ENCODE measurements at places on chromosomes 3 and 15.

GRCh38 chr3:72052841-72053409 lies 268.0 kb upstream of the PROK2 start:
- no peak for DNase-seq
- H3K27ac ChIP-seq: no peak overlapping the region
- no peaks in the 10 kb centered on the region for H3K27me3 ChIP-seq
- H3K4me3 ChIP-seq: no peak overlapping the region
- no peaks in the 10 kb centered on the region for H3K36me3 ChIP-seq
- no peaks in the 10 kb centered on the region for H3K4me1 ChIP-seq

GRCh38 chr3:195176776-195177175 lies 94.2 kb downstream of the XXYLT1 start:
- no peak overlapping the region for H3K4me3 ChIP-seq
- H3K27me3 ChIP-seq: no peaks in the 10 kb centered on the region
- DNase-seq: no peak
- peaks cover 9% of the 10 kb centered on the region for H3K36me3 ChIP-seq
- H3K4me1 ChIP-seq: peaks cover 20% of the 10 kb centered on the region

DNA sequence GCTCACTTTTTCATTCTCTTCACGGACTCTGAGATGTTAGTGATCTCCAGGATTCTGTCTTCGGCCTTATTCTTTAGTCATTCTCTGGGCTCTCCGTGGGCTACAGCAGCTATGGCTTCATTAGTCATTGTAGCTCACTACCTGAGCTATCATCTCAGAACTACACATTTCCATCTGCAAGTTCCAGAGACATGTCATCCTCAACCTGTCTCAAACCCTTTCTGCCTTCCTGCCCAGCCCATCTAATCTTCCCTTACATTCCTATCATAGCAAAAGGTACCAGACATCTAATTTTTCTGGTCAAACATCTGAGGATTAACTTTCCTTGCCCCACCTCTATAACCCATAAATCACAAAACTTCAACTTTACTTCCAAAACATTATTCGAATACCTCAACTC lies 13.2 kb downstream of the TSPAN3 start:
- H3K27ac ChIP-seq: no peak overlapping the region
- no peak for DNase-seq
- peaks cover 10% of the 10 kb centered on the region for H3K4me1 ChIP-seq

- no peaks in the 10 kb centered on the region for H3K27me3 ChIP-seq
- peak overlapping the region; percentile 71 for H3K4me3 ChIP-seq
- no peaks in the 10 kb centered on the region for H3K4me1 ChIP-seq
- no peak for DNase-seq
- no peaks in the 10 kb centered on the region for H3K36me3 ChIP-seq
- peak overlapping the region; percentile 59 for H3K27ac ChIP-seq
Observed at GRCh38 chr15:24848050-24848449, 106.7 kb upstream of the SNRPN start.

- peaks cover 8% of the 10 kb centered on the region for H3K36me3 ChIP-seq
- no peak overlapping the region for H3K27ac ChIP-seq
Observed at GRCh38 chr3:17013050-17013449, 128.3 kb downstream of the PLCL2 start.

GRCh38 chr3:25041871-25042584 lies 386.0 kb upstream of the RARB start:
- H3K4me1 ChIP-seq: peaks cover 13% of the 10 kb centered on the region
- H3K27ac ChIP-seq: no peak overlapping the region
- H3K27me3 ChIP-seq: no peaks in the 10 kb centered on the region
- H3K36me3 ChIP-seq: no peaks in the 10 kb centered on the region
- no peak overlapping the region for H3K4me3 ChIP-seq
- no peak for DNase-seq

- no peak for DNase-seq
- no peak overlapping the region for H3K4me3 ChIP-seq
- H3K27me3 ChIP-seq: no peaks in the 10 kb centered on the region
- H3K4me1 ChIP-seq: no peaks in the 10 kb centered on the region
- H3K36me3 ChIP-seq: no peaks in the 10 kb centered on the region
Observed at GRCh38 chr3:148269816-148270215, 427.9 kb upstream of the AGTR1 start.

- H3K27me3 ChIP-seq: no peaks in the 10 kb centered on the region
- H3K4me3 ChIP-seq: no peak overlapping the region
- no peaks in the 10 kb centered on the region for H3K36me3 ChIP-seq
- peak; percentile 70 for DNase-seq
- peaks cover 16% of the 10 kb centered on the region for H3K4me1 ChIP-seq
Observed at GRCh38 chr3:62414786-62415185, 41.4 kb upstream of the FEZF2 start.

- peaks cover 41% of the 10 kb centered on the region for H3K36me3 ChIP-seq
- H3K4me1 ChIP-seq: peaks cover 22% of the 10 kb centered on the region
- H3K27ac ChIP-seq: no peak overlapping the region
- DNase-seq: no peak
- no peak overlapping the region for H3K4me3 ChIP-seq
Observed at GRCh38 chr3:49024449-49024848, 2.5 kb downstream of the NDUFAF3 start.

DNA sequence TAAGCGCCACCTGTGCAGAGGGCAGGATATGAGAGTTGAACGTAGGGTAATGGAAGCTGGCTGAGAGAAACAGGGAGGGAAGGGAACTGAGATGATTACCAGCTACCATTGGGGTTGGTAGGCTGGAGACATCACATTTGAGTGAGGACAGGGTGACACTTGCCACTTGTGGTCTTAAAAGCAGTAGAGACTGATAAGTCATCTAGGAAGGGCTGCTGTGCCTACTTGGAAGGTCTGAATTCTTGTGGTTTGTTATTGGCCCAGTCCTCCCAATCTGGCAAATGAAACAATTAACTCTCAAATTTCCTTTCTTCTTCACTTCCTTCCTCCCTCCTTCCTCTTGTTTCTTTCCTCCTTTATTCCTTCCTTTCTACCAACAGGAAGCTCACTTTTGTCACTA lies 46.8 kb downstream of the COL6A5 start:
- no peaks in the 10 kb centered on the region for H3K36me3 ChIP-seq
- no peak overlapping the region for H3K4me3 ChIP-seq
- H3K4me1 ChIP-seq: no peaks in the 10 kb centered on the region
- H3K27me3 ChIP-seq: no peaks in the 10 kb centered on the region
- H3K27ac ChIP-seq: no peak overlapping the region
- DNase-seq: no peak

GRCh38 chr15:27804569-27805260 lies 294.4 kb downstream of the OCA2 start:
- no peak overlapping the region for H3K4me3 ChIP-seq
- H3K27me3 ChIP-seq: no peaks in the 10 kb centered on the region
- DNase-seq: no peak

- no peak overlapping the region for H3K4me3 ChIP-seq
- no peaks in the 10 kb centered on the region for H3K4me1 ChIP-seq
- no peak overlapping the region for H3K27ac ChIP-seq
- no peaks in the 10 kb centered on the region for H3K27me3 ChIP-seq
- no peaks in the 10 kb centered on the region for H3K36me3 ChIP-seq
Observed at GRCh38 chr3:149291178-149291577, 42.3 kb downstream of the TM4SF18 start.

DNA sequence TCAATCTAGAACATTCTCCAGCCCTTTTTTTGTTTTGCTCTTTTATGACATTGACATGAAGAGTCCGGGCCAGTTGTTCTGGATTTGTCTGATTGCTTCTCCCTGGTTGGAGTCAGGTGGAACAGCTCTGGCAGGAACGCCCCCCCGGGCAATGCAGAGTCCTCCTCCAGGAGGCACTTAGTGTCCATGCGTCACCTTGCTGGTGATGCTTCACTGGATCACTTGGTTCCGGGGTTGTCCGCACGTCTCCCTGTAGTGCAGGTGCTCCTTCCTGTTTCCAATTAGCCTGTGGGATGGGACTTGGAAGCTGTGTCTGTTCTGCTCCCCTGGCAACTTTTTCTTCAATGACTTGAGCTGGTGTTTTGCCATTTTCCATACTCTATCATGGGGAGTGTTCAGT lies 9.8 kb downstream of the CSK start:
- no peak overlapping the region for H3K27ac ChIP-seq
- peaks cover 15% of the 10 kb centered on the region for H3K36me3 ChIP-seq
- H3K4me3 ChIP-seq: no peak overlapping the region
- H3K4me1 ChIP-seq: peaks cover 11% of the 10 kb centered on the region
- H3K27me3 ChIP-seq: no peaks in the 10 kb centered on the region

DNA sequence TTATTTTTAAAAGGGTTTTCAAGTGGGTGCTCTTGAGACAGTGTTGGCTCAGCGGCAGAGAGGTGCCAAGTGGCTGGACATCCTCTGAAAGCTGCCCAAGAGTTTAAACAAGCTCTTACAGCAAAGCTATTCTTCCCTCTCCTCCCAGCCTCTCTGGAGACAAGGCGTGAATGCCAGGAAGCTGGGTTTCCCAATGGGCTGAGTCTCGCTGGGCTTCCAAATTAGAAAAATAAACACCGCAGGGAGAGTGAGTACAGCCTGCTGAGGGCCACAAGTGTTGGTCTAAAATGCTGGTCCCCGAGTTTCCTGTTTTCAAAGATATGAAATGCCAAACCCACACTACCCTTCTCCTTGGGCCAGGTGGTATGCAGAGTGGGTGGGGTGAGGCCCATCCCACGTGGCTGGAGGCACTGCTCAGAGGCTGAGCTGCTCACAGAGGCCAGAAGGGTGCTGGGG lies 36.4 kb downstream of the ZDHHC3 start:
- H3K4me3 ChIP-seq: no peak overlapping the region
- H3K4me1 ChIP-seq: peaks cover 1% of the 10 kb centered on the region
- H3K27me3 ChIP-seq: no peaks in the 10 kb centered on the region
- H3K36me3 ChIP-seq: peaks cover 22% of the 10 kb centered on the region
- no peak for DNase-seq

DNA sequence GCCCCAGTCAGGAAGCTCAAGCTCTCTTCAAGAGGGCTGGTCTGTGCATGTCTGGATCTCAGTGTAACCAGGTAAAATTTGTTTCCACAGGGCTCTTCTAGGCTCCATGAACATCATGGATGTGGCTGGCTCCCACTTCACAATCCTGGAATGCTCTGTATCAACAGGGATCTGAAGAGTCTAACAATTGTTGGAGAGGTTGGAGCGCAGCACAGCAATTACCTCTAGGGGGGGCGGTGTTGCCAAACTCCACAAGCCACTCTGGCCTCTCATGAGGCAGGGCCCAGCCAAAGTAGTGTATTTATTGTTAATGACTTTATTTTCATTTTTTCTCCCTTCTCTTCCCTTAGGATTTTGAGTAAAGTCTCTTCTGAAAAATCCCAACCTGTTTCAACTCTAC lies 6.1 kb upstream of the EIF2B5 start:
- H3K27me3 ChIP-seq: no peaks in the 10 kb centered on the region
- peak; percentile 31 for DNase-seq
- no peaks in the 10 kb centered on the region for H3K36me3 ChIP-seq
- H3K4me3 ChIP-seq: no peak overlapping the region
- no peak overlapping the region for H3K27ac ChIP-seq

DNA sequence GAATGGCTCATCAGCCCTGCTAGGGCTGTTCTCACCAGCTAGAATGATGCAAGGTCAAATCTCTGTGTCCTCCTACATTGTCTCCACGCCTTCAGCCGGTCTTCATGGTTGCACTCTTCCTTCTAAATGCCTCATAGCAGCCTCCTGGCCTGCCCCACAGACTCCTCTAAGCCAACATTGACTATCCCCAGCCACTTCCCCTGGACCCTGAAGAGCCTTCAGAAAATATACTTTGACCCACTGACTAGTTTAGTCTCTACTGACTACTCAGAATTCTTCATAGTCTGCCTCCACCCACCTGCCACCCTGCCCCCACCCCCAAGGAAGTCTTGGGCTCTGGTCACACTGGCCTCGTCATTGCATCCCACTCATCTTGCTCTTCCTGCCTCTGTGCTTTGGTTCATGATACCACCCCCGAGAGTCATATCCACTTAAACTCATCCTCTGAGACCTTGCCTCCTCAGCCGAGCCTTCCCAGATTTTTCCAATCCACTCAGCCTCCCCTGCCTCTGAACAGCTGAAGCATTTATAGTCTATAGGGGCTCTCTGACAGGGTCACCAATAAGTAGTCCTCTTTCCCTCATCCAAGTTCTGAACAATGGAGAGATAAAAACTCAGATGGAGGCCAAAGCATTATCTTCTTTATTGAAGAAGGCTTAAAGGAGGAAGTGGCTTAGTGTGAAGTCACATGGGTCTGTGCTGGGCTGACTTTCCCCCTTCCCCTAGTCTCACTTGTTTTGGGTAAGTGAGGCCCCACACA lies 9.5 kb upstream of the DOCK3 start:
- H3K27ac ChIP-seq: no peak overlapping the region
- H3K4me3 ChIP-seq: no peak overlapping the region
- H3K36me3 ChIP-seq: no peaks in the 10 kb centered on the region

- no peaks in the 10 kb centered on the region for H3K36me3 ChIP-seq
- no peak overlapping the region for H3K4me3 ChIP-seq
- H3K27ac ChIP-seq: no peak overlapping the region
- no peaks in the 10 kb centered on the region for H3K27me3 ChIP-seq
- H3K4me1 ChIP-seq: no peaks in the 10 kb centered on the region
Observed at GRCh38 chr3:172550347-172550943, 27.2 kb upstream of the TNFSF10 start.

DNA sequence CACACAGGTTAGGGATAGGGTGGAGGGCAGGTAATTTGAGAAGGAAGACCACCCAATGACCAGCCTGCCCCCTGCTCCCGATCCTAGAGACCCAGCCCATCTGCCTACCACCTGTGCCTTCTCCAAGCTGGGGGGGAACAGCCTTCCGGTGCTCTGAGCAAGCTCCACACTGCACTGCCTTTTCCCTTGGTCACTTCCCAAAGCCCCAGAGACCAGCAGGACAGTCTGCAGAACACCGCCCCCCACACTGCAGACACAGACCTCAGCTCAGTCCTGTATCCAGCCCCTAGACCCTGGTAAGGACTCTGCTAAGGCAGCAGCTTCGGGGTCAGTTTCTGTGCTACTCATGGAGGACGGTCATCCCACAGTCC lies 156.9 kb downstream of the MEGF11 start:
- no peak overlapping the region for H3K4me3 ChIP-seq
- H3K27ac ChIP-seq: no peak overlapping the region
- H3K36me3 ChIP-seq: no peaks in the 10 kb centered on the region
- H3K27me3 ChIP-seq: peaks cover 61% of the 10 kb centered on the region
- no peak for DNase-seq

- H3K4me1 ChIP-seq: peaks cover 14% of the 10 kb centered on the region
- H3K27me3 ChIP-seq: no peaks in the 10 kb centered on the region
- no peak for DNase-seq
- H3K27ac ChIP-seq: no peak overlapping the region
Observed at GRCh38 chr15:85764649-85765277, 30.0 kb downstream of the KLHL25 start.

GRCh38 chr3:64647825-64648224 lies 40.0 kb downstream of the ADAMTS9 start:
- H3K27me3 ChIP-seq: no peaks in the 10 kb centered on the region
- no peak for DNase-seq
- H3K27ac ChIP-seq: no peak overlapping the region

Data from neuronal stem cell (in vitro differentiated cells).